ENCODE measurements at places on chromosomes 12 and 14.

- peak; percentile 63 for DNase-seq
Measured at GRCh38 chr12:123621619-123622530, 11.6 kb downstream of the EIF2B1 start.

GRCh38 chr12:38890102-38890855 lies 15.1 kb downstream of the CPNE8 start:
- no peak for DNase-seq

- no peak for DNase-seq
Measured at GRCh38 chr12:51065530-51065929, 17.4 kb downstream of the LETMD1 start.

DNA sequence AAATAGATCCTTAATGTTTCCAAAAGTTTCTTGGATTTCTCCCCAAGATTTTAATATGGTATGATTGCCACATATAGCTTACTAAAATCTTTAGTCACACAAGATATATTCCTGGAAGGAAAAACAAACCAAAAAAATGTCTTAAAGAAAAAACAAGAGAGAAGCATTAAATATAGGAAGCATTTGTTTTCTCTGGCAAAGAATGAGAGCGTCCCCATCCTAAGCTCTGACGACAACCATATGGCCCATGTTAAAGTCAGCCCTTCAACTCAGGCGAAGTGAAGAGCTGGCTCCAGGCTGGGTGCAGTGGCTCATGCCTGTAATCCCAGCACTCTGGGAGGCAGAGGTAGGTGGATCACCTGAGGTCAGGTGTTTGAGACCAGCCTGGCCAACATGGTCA lies 35.6 kb downstream of the GCH1 start:
- DNase-seq: no peak

GRCh38 chr12:109729801-109730200 lies 16.2 kb downstream of the FAM222A start:
- no peak for DNase-seq

DNA sequence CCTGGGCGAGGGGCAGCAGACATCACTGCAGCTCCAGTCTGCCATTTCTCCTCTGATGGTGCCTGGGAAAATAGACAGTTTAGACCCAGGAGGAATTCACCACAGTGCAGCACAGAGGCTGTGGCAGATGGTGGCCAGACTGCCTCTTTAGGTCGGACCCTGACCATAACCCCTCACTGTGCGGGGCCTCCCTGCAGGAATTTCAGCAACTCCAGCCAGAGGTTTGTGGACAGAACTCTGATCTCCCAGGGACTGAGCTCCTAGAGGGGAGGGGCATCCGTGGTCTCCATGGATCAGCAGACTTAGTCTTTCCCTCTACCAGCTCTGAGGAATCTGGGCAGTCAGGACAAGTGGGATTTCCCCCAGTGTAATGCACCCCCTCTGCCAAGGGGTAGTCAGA lies 106.5 kb downstream of the ZC3H14 start:
- no peak for DNase-seq

DNA sequence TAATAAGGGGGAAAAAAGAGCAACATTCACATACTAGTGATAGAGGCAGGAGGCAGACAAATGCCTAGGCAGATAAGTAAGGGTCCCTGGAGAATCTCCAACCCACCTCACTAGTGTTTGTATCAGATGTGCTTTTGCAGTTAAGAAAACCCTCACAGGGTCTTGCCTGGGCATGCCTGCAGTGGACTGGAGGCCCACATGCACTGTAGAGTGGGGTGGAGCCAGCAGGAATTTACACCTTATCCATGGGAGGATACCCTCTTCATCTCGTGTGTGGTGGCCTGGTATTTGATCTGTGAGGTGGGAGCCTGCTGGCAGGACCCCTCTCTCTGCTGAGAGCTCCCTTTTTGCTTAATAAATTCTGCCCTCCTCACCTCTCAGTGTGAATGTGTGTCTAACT lies 238.0 kb upstream of the SLC16A7 start:
- DNase-seq: no peak

DNA sequence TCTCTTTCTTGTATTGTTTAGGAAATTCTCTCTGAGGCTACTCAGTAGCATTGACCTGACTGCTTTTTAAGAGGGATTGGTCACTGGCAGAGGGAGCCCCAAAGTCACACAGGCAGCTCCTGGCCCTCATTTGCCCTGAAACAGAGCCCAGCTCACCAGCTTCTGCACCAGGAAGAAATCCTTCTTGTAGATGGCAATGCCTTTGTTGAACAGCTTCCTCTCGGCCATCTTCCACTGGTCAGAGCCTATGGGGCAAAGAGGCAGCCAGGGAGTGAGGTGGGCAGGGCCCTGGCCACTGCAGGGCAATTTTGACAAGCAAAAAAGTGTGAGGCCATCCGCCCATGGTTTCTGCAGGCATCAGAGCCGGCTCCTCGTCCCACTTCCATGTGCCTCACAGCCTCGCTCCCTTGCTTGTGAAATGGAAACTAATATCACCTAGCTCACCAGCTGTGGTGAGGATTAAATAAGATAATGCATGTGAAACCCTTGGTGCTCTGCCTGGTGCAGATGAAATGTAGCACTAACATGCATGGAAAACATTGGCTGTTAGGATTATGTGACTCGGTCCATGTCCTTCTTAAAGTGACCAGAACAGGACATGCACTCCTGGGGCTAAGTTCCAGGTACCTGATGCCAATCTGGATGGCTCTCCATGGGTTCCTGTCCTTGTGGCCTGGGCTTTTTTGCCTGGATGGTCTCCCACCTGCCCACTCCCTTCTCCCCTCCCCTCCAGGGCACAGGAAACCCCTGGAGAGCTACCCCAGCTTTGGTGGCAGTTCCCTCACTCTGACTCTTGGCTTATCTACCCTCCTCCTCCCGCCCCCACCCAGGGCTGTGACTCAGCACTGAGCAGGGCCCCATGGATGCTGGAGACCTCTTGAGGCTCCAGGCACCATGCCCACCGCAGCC lies 11.2 kb upstream of the PNMA1 start:
- DNase-seq: peak; percentile 35

DNA sequence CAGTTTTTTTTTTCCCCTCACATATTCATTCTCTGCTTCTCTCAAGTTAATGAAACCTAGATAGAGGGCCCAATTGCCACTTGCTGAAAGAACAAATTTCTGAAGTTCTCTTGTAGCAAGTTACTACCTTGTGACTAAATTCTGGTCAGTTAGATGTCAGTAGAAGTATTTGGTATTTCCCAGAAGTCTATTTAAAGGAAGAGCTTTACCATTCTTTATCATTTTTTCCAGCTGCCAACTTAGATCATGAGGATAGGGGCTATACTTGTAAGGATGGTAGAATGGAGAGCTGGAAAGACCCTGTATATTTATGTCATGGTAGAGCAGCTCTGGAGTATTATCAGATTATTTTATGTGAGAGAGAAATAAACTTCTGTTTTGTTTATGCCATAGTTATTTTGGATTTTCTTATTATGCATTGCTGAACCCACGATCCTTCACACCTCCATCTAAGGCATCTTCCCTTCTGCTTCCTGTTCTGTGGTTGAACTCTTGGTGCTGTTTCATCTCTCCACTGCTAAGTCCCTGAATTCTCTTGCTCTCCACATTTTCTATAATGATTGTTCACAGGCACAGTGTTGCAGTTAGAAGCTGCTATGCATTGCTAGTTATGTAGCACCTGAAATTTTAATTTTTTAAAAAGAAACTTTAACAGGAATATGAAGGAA lies 25.9 kb downstream of the FUT8 start:
- DNase-seq: no peak

- no peak for DNase-seq
Measured at GRCh38 chr14:68127166-68127565, 307.6 kb downstream of the RAD51B start.

GRCh38 chr14:66268802-66269334 lies 217.3 kb upstream of the CCDC196 start:
- no peak for DNase-seq

DNA sequence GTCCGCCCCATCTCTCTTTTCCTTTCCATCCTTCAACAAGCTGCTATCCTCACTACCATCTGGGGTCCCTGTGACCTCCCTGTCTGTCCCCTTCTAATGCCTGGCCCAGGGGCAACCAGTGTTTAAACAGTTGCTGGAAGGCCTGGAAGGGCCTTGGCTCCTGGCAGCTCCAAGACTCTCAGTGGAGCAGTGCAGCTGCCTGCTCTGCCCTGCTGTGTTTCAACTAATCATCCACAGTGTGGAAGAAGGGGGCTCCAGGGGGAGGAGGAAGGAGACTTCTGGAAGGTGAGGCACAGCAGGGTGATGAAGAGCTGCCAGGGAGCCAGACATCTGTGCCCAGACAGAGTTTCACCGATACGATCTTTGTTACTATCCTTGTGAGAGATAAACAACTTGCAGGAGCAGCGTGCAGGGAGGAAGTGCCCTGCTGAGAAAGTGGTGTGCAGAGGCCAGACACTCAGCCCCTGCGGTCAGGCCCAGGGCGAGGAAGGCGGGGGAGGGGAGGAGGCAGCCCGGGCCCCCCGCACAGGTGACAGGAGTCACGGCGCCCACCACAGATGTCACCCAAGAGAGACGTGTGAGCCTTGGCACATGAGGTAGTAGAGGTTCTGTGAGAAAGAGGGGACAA lies 1061.8 kb downstream of the BCL11B start:
- DNase-seq: peak; percentile 51

GRCh38 chr14:99273766-99274345 lies 1.9 kb upstream of the BCL11B start:
- DNase-seq: peak; percentile 40

DNA sequence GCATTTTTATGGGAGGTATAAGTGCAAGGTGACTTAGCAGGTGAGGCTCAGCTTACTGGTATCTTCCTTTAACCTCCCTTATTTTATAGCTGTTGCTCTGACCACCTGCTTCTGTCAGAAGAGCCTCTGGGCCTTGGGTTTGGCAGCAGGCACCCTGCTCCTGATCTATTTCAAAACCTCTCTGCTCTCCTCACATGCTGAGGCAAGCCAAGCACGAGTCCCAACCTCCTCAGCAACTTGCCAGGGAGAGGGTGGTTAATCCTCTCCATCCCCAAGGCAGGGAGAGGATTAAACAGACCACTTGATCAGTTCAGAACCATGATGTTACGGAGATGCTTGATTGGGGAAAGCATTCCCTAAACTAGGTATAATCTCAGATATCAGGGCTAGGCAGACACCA lies 5.4 kb downstream of the PLEKHH1 start:
- DNase-seq: no peak

DNA sequence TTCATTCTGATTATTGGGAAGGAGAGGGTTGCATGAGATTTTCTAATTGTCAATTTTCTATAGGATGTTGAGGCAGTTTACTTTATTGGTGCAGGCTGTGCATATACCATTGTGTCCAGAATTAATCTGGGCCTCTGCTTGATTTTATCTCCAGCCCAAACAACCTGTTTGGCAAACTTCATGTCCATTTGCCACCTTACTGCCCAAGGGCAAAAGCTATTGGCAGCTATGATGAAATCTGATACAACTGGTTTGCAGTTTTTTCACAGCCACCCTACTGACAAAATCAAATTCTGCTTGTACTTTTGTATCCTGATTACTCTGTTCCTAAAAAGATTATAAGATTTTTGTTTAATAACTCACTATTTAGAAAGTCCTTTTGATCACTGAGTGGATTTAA lies 789.2 kb upstream of the FBXO33 start:
- DNase-seq: no peak

- DNase-seq: no peak
Measured at GRCh38 chr14:92830902-92831301, 36.8 kb downstream of the GOLGA5 start.

- DNase-seq: no peak
Measured at GRCh38 chr12:121894633-121895032, 6.0 kb downstream of the PSMD9 start.

- DNase-seq: peak; percentile 82
Measured at GRCh38 chr12:132956011-132956788, at the start of gene ZNF605. TSS of gene ZNF605 (minus strand) at chr12:132956306. CDS start at chr12:132945635, 10,671 bp downstream.

DNA sequence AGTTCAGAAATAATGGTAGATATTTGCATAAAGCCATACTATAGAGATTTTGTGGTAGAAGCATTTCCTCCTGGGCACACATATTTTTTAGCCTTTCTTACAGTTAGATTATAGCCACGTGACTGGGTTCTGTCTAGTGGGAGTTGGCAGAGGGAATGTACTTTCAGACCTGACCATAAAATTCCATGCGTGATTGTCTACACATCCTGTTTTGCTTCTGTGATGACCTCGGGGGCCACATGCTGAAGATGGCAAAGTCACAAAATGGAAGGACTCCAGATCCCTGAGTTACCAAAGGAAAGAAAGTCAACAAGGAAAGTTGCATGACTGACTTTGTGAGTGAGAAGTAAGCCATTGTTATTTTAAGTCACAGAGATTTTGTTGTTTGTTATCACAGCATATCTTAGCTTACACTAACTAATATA lies 14.6 kb upstream of the MIA2 start:
- no peak for DNase-seq

GRCh38 chr12:53274445-53274844 lies 6.3 kb downstream of the ESPL1 start:
- DNase-seq: no peak

Data from stimulated activated CD4-positive, alpha-beta T cell treated with anti-CD3 and anti-CD28 coated beads, Interleukin-1b, Interleukin-23, amount 100 ng/mL, for 48 hours (primary cell).